Stimulated activated CD4-positive, alpha-beta T cell treated with anti-CD3 and anti-CD28 coated beads, TNF-alpha, amount 100 ng/mL, for 24 hours (primary cell): ENCODE measurements at places on chromosomes 7 and 10.

DNA sequence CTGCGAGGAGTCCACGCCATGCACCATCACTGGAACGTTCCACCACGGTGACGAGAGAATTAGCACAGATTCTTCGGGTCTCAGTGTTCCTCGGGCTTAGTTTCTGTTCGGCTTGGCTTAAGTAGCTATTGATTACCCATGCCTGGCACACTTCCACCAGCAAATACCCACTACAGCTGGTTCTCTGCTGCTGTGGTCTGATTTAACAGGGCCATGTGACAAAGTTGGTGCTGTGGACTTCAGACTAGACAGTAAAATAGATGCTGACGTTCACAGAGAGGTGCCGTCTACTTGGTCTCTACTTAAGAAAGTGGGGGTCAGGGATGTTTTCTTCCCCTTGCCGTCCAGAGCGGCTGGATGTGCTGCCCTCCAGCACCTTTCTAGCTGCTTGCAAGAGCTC lies 11.6 kb downstream of the GNA12 start:
- no peak for DNase-seq

DNA sequence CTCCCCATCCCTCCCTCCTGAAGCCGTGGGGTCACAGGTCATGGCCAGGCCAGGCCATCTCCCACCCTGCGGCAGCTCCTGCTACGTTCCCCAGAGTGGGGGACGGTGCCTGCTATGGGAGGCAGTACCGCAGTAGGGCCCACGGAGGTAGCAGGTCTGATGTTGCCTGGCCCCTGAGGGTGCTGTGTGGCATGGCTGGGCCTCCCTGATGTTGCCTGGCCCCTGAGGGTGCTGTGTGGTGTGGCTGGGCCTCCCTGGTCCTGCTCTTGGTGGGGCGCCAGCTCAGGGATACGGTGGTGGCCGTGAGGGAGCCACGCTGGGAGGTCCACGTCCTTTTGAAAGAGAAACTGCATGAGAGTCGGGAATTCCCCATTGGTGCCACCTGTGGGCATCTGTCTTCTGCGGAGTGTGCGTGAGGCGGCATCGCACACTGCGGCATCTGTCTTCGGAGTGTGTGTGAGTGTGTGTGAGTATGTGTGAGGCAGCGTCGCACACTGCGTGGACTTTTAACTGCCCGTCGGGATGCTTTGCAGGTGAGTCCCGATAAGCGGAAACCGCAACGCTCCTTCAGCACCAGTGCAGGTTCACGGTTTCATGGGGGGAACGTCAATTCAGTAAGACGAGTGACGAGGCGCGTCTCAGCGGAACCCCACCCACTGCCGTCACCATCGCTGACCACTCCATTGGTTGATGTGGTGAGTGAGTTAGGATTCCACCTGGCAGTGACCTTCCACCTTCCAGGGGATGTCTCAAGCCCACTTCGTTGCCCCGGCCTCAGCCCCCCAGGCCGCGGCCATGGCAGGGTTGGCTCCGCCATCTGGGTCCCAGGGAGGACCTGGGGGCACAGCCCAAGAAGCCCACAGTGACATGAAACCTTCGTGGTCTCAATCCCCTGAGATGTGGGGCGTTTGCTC lies 51.2 kb upstream of the CFAP46 start:
- DNase-seq, result no peak

DNA sequence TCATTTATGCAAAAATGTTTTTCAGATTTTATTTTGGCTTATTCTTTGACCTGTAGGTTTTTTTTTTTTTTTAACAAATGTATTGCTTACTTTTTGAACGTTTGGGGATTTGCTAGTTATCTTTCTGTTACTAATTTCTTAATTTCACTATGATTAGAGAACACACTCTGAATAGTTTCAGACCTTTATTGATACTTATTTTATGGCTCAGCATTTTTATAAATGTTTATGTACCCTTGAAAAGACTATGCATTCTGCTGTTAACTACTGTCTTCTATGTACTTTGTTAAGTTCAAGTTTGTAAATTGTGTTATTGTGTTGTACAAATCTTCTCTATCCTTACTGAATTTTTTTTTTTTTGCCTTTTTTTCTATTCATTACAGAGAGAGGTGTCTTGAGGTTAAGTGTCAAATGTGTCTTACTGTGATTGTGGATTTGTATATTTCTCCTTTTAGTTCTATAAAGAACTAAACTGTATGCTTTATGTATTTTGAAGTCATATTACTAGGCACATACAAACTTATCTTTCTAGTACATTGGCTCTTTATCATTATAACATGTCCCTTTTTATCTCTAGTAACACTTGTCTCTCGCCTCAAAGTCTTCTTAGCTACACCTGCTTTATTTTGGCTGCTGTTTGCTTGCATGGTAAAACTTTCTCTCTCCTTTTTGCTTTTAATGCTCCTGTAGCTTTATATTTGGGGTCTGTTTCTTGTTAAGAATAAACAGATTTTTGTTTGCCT lies 8.1 kb downstream of the MKLN1 start:
- no peak for DNase-seq

- no peak for DNase-seq
Observed at GRCh38 chr10:82335831-82336230, 460.8 kb downstream of the NRG3 start.

DNA sequence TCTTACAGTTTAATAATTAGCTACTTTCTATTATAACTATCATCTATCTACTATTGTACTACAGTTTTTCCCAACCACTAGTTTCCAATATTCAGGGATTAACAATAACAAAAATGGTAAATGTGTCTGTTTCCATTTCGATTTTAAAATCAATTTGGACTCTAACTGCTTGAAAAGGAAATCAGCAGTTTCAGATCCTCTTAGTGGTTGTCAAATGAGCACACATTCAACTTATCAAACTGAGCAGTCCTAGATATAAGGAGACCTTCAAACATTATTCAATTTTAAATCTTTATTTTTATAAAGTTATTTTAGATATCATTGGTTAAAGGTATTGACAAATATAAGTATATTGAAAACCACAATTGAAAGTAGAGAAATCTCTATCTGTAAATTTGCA lies 46.8 kb upstream of the CD36 start:
- no peak for DNase-seq

- no peak for DNase-seq
Observed at GRCh38 chr10:72660220-72660619, 31.7 kb upstream of the MCU start.

GRCh38 chr7:105016709-105017656 lies 3.0 kb downstream of the KMT2E start:
- no peak for DNase-seq

- DNase-seq, result no peak
Observed at GRCh38 chr7:42720991-42721796, 190.7 kb downstream of the C7orf25 start.

DNA sequence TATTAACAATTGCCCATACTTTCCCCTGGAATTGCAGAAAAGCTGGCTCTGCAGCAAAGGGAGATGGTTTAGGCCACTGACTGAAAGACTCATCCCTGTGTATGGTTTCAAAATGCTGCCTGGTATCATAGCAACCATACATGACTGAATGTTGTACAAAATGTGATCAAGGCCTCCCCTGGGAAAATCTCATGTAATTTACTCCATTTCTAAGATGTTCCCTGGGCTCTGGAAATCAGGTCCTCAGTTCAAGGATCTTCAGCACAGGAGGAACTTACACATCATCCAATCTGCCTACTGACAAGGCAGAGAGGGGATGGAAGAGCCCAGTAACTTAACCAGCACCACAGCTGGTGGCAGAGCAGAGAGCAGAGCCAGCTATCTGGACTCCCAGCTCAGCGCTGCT lies 111.8 kb downstream of the JAZF1 start:
- no peak for DNase-seq

DNA sequence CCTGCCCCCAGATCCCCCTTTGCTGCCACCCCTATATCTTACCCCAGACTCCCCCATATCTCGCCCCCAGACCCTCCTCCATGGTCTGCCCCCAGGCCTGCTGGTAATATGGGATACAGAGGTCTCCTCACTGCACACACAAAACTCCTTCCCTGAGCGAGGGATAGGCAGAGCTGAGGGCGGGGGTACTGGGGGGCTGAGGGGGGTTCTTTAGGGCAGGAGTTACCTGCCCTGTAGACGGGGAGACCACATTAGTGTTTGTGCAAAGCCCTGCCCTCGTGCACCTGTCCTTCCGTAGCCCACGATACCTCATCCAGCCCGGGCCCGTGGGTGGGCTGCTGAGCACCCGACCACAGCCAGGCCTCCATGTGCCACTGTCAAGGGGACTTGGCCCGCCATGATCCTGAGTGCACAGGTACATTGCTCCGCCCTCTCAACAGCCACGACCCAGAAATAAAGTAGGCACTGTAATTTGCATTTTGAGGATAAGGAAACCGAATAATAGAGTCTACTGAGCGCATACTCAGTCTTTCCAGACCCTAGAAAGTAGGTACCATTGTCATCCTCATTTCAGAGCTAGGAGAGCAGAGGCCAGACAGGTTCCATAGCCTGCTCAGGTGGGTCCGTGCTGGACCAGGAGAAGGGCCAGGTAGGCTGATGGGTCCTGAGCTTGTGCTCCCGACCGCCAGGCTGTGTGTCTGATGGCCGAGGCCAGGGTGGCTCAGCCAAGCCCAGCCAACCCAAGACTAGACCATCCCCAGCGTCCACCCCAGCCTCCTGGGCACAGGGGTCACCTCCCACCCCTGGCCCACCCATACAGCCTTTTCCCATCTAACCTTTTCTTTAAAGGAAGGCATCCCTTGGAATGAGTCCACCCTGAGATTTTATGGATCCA lies 115.2 kb downstream of the LHPP start:
- no peak for DNase-seq

DNA sequence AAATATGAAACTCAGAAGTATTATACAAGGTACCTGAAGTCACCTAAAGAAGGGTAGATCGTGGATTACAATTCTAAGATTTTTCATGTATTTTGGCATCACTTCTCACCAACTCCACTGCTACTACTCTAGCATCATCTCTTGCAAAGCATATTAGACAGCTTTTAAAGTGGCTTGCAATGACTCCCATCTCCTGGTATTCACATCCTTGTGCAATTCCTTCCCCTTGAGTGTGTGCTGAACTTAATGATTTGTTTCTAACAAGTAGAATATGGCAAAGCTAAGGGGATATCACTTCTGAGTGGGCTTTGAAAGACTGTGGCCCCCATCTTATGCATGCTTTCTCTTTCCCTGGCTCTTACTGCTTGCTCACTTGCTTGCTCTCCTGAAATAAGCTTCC lies 280.2 kb downstream of the SNX13 start:
- DNase-seq, result no peak

DNA sequence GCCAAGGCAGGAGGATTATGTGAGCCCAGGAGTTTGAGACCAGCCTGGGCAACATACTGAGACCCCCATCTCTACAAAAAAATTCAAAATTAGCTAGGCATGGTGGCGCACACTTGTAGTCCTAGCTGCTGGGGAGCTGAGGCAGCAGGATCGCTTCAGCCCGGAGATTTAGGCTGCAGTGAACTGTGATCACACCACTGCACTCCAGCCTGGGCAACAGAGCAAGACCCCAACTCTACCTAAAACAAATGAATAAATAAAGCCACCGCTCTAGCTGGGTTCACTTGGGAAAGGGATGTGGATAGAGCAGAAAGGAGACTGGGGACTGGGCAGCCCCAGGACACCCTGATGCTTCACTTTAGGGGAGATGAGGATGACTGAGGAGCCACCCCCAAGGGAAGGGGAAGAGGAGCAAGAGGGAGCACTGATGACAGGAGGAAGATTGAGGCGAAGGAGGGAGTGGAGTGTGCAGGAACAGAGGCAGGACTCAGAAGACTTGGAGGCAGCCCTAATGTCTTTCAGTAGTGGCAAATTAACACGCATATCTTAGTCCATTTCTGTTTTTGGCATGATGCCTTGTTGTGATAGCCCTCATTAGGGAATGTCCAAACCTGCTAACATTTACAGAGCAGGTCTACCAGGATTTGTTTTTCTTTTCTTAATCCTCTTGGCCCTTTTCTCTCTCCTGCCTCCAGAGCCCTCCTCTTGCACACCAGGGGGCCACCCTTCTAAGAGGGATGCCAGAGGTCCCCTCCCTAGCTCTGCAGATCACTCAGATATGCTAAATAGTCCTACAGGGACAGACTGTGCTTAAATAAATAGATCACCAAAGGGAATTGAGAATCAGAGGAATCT lies 88.3 kb downstream of the C10orf105 start:
- DNase-seq, result no peak

DNA sequence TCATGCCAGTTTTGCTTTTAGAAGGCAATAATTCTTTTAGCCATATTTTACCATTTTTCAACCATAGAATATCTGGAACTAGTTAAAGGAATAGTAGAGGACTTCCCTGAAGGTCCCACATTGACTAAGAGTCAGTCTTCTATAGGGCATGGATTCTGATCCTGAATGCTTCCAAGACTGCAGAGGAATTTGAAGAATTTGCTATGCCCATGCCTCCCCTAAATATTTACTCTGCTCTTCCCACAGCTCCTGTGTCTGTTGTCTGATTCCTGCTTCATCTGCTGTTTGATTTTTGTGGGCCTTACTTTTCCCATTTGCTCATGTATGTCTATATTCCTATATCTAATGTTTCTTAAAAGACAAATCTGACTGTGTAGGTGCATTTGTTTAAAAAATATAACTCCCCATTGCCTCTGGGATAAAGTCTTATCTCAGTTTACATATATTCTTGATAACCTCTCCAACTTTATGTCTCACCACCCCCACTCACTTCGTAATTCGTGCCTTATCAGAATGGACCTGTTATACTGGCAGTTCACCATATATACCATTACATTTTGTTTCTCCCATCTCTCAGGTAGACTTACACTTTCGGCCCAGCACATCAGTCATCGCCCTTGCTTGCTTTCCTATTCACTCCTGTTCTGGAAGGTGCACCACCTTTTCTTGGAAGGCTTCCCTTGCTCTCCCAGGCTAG lies 33.9 kb downstream of the LRRC4 start:
- DNase-seq, result no peak

DNA sequence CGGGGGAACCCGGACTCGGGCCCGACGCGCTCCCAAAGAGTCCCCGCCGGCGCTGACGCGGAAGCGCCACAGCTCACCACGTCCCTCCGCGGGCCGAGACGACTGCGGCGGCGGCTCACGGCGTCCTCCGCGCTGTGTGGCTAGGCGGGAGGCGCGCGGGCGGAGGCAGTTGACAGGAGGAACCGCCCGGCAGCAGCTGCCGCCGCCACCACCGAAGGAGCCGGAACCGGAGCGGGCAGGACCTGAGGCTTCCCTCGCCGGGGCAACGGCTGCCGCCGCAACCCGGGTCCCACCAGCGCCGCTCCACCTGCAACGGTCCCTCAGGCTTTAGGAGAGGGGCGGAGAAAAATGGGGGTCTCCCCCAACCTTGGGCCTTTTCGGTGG lies 334 bp downstream of the ZNF800 start:
- peak; percentile 43 for DNase-seq

GRCh38 chr7:106041140-106041717 lies 70.9 kb downstream of the SYPL1 start:
- peak; percentile 22 for DNase-seq
